ENCODE measurements at places on chromosomes 5 and 9.

GRCh38 chr5:664994-665360 lies 28.2 kb downstream of the TPPP start:
- no peak for DNase-seq

- DNase-seq: no peak
Observed at GRCh38 chr5:149181732-149182131, 40.4 kb downstream of the ABLIM3 start.

GRCh38 chr9:571741-572140 lies 269.8 kb upstream of the DMRT1 start:
- no peak for DNase-seq

GRCh38 chr5:127700237-127700766 lies 2.9 kb upstream of the CCDC192 start:
- no peak for DNase-seq

DNA sequence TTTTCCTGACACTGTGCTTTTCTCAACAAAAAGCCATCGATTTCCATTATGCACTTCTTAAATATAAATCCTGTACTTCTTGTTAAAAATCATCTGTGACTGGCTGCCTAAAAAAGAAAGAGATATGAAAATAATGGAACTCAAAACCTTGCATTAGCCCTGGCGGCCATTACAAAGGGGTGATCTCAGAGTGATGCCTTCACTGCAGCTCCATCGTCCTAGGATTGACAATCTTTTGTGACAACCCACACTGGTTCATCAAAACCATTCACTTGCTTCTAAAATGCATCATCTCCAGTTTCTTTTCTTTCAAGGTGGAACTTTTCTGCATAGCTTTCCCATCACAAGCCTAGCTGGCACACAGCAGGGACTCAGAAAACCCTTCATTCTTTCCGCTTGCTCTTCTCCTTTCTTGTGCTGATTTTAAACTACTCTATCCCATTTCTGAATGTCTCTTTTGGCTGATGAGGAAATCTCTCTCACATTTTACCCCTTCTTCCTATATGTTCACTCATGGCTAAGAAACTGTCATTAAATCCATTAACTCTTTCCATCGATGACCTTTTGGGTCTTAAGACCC lies 351.9 kb downstream of the GLIS3 start:
- DNase-seq: no peak

DNA sequence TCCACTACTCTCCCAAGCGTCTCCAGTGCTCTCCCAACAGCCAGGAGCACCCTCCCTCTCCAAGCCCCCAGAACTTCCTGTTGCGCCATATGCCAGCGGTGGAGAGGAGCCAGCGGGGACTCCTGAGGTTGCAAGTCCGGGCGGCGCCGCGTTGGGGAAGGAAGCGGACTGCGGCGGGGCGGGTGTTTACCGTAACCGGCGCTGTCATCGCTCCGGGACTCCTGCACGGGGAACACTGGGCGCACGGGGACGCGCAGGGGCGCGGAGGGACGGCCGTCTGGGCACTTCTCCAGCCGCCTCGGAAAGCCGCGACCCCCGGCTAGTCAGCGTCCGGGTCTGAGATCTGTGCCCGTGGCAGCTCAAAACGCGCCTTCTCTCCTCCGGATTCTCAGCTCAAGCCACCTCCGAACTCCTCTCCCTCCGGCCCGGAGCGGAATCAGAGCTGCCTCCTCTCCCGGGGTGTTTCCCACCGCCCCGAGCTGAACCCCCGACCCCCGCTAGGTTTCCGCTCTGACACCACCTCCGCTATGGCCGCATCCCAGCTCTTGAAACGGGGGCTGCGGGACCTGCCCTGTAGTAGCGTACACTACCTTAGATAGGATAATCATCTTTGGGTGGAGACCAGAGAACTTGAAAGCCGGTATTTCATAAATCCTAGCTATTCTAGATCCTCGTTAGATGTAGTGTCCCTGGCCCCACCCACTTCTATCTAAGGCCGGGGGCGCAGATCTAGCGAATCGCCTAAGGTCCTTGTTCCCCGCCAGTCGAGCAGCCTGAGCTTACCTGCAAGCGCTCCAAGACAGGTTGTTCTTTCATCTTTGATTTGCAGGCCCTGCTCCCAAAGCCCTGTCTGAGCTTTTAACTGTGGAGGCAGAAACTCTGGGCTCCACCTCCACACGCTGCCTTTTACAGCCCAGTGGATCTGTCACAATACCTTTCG lies at the start of gene TRPM6:
TRPM6 (minus strand) TSS at position 881 of the 940 bp plus-strand sequence; CDS start at position 816, 65 bp downstream.
- DNase-seq: peak; percentile 22

GRCh38 chr9:89284076-89284475 lies 26.9 kb upstream of the CKS2 start:
- no peak for DNase-seq

- DNase-seq: no peak
Observed at GRCh38 chr9:118263949-118264348, 559.7 kb downstream of the TLR4 start.

DNA sequence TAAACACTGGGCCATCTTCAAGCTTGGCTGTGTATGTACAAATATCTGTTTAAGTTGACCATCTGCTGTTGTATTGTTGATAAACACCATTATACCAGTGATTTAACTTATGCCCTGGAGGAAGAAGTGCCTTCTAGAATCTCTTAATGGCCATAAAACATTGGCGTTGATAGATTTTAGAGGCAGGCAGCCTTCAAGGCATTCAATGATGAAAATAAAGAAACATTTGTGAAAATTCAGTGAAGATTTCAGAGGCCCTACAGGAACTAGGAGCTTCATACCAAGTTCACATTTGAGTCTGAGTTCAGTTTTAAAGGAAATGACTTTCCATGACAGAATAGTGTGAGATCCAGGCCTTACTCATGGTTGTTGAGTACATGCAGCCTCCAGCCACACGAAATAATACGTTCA lies 52.2 kb downstream of the MAP1B start:
- DNase-seq: no peak

DNA sequence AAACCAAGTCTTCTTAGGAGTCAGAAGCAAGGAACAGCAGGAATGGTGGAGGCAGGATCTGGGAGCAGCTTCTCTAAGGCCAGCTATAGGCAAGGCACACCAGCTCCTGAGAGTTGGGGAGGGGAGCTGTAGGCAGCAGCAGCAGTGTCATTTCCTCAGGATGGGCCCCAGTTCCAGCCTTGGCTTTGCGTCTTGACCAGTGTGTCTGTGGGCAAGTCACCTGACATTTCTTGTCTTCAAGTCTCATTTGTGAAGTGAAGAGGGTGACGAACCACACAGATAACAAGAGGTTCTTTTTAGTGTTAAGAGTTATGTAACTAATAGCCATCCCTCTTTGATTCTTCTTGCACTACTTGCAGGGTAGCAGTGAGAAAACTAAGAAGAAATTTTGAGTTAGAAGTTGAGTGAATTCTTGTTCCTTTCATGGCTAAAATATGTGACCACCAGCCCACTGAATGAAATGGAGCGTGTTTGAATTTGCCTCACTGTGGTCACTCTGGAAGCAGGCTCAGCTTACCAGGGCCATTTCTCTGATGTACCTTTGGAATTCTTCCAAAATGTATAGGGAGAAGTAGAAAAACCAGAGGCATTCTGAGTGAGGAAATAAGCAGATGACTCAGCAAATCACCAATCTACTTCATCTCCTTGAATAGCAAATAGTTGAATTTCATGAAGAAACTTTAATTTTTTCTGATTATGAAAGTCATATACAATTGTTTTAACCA lies 42.4 kb downstream of the RHOBTB3 start:
- no peak for DNase-seq

DNA sequence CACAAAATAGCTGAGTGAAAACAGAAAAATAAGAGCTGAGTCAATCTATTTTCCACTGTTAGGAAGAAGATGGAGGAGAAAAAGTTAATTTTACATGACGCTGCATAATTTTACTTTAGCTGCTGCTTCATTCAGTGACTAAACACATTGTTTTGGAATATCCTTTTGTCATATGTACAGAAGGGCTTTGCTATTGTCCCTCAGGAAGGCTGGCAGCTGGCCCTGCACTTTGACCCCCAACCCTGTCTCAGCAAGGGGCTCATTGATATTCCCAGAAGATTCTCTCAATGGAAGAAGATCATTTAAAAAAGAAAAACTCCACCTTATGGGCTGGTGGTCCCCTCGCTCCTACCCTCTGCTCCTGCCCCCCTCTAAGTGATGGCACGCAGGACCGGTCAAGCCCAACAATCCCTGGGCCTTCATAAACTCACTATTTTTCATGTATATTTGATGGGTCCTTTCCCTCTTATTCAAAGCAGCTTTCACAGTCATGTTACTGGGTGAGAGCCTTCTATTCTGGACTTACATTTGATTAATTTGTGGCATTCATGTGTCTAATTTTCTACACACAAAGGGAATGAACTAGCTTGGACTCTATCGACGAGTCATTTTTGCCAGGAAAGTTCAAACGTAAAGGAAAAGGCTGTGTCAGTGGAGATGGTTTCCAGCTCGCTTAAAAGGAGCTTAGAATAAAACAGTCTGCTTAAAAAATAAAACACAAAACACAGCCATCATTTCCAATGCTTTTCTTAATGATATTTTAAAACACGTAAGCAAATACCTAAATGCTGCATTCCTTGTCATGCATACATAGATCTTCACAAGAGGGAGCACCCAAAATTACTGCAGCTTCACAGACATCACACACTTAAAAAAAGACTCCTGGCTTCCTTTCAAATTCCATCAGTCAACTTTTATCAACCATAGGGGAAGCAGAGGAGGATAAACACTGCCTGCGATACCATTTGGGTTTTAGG lies 104.7 kb downstream of the EFNA5 start:
- DNase-seq: no peak

GRCh38 chr5:61423487-61424145 lies 91.6 kb downstream of the ZSWIM6 start:
- DNase-seq: no peak

DNA sequence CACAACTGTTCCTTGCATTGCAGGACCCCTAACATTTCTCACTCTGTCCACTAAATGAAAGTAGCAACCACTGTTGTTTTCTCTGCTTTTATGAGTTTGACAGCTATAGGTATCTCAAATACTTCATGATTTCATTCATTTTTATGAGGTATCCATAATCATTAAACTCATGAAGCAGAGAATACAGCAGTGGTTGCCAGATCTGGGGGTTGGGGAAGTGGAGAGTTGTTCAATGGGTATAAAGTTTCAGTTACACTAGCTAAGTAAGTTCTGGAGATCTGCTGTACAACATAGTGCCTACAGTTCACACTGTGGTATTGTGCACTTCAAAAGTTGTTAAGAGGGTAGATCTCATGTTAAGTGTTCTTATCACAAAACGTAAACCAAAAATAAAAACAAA lies 23.4 kb upstream of the CAMK4 start:
- no peak for DNase-seq

DNA sequence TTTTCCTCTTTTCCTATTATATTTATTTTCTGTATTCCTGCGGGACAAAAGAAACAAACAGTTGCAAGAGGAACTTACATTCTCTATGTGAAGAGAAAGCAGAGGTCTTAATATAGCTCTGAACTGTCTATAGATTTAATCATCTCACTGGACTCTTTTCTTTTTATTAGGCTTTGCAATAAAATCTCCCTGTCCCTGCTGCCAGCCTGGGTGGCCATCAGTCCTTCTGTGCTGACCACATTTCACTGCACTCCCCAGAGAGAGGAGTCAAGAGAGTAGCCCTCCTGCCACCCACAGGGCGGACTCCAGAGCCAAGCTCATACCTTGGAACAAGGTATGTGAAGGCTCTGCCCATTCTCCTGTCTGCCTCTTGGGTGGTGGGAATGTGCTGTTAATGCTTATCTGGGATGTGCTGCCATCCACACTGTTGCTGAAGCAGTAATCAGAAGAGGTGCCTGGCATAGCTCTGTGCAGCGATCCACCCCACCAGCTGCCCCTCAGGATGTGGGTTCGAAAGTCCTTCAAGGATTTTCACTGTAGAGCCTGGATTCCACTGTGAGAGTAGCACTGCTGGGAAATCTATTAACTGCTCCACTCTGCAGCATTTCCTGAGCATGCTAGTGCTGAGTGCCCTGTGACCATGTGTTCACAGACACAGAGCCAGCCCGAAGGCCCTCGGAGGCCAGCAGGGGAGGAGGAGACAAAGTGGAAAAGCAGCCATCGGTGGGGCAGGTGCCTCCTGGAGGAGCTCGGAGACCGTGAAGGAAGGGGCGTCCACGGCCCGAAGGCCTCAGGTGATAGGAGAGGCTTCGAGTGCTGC lies 334.6 kb downstream of the MED10 start:
- DNase-seq: no peak

- DNase-seq: no peak
Observed at GRCh38 chr9:129874261-129875101, 39.2 kb downstream of the USP20 start.

DNA sequence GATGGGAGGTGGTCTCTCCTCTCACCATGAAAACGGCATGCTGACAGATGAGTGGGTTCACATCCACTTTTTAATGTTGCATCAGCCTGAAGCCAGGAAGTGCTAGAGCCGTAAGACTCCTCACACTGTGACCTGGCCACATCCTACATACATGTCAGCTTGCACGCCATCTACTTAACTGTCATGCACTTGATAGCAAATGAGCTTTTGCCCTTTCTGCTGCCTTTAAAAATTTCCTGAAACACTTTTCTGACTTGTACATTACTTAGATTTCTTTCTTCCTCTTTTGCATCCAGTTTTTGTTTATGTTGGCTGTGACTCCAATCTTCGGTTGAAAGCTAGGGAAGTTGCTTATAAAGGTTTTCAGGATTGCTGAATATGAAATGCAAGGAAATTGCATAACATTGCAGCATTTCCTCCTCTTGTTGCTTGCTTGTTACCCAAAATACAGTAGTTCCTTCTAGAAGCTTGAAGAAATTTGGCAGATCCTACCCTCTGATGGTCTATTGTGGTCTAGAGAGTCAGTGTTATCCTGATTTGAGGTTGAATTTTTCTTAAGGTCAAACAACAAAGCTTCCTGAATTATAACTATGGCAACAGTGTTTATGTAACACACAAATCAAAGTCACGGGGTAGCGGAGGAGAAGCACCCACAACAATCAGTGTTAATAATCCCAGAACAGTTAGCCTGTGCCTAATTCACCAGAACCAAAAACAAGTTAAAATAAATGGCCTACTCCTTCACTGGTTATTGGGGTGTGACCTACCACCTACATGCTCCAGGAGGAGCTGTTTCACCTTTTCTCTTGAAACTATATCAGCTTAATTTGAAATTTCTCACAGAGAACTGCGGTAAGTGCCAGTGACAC lies 232.5 kb downstream of the ARHGAP26 start:
- DNase-seq: peak; percentile 19

- no peak for DNase-seq
Observed at GRCh38 chr9:20270161-20270560, 352.1 kb downstream of the MLLT3 start.

DNA sequence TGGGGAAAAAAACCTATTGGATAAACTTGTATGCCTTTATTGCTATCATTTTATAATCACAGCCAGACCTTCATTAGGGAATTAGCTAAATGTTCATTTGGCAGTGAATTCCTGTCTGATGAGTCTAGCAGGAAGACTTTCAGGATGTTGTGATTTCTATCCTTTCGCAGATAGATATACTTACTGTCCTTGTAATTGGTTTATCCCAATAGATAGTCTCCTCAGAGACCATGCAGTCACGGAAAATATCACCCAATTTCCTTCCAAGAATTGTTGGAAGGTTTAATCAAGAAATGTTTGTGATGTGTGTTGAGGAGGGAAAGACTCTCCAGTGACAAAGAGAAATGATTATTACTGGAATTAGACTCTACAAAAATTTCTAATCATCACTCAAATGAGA lies 1937.9 kb upstream of the WWC1 start:
- no peak for DNase-seq
